ENCODE measurements at places on chromosomes 12 and 14.
A peak's percentile ranks its signal among the peaks of the same experiment; 100 is the strongest.

DNA sequence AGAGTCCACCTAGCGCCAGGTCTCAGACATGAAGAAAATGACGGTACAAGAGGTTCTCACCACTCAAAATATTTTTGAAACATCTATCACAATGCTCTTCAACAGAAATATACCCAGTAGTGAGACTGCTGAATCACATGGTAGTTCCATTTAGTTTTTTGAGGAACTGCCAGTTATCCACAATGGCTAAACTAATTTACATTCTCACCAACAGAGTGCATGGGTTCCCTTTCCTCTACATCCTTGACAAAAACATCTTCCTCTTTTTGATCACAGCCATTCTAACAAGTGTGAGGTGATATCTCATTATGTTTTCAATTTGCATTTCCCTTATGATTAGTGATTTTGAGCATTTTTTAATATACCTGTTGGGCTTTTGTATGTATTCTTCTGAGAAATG is 5.7 kb upstream of the GPR65 start:
- no peak for DNase-seq

GRCh38 chr12:14307004-14307403 is 58.5 kb upstream of the ATF7IP start:
- no peak for DNase-seq

DNA sequence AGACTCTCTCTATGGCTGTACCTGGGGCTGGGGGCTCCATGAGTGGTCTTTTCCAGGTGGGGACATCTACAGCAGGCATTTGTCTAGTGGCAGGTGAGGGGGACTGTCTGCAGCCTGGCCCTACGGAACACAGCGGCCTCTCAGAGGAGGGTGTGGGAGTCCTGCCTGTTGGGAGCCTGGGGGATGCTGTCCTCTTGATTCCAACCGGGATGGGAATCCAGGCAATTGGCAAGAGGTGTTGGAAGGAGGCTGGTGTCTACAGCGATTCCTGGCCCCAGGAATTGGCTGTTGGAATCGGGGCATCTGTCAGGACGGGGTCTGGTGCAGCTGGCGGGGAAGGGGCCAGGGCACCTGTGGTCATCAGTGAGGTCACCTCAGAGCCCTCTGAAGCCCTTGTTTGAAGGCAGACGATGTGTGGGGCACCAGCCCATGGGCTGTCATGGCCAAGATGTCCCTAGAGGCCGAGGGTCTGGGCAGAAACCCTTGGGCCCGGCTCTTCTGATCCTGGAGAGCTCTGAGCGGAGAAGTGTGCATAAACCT is 386.3 kb downstream of the TMEM121 start:
- no peak for DNase-seq

DNA sequence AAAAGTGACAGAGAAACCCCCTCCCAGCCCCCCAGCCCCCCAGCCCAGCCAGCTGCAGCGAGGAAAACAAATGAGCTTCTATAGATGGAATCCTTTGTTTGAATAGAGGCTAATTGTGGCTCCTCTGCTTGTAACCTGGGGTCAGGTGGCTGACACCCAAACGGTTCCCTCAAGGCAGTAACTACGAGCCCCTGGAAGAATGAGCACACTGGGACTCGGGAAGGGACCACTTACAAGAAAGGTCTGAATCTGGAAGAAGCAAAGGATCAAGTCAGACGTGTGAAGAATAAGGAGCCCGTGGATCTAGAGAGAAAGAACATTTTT is 108.7 kb upstream of the FUT8 start:
- DNase-seq: no peak

GRCh38 chr14:101501858-101502615 is 59.3 kb upstream of the DIO3 start:
- DNase-seq: no peak

GRCh38 chr12:39581592-39581991 is 38.0 kb downstream of the ABCD2 start:
- no peak for DNase-seq

DNA sequence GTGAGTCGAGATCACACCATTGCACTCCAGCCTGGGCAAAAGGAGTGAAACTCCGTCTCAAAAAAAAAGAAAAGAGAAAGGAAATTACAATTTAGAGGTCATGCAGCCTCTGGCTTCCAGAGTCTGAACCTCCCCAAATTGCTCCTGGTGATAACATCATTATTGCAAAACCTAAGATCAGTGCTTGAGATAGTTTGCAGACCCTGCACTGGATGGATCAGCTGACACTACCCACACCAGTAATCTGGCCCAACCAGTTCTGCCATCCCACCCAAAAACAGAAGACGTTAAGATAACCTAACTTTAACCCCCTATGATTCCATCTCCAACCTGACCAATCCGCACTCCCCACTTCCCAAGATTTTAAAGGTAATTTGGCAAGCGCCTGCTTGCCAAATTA is 353.7 kb upstream of the DIO2 start:
- no peak for DNase-seq

DNA sequence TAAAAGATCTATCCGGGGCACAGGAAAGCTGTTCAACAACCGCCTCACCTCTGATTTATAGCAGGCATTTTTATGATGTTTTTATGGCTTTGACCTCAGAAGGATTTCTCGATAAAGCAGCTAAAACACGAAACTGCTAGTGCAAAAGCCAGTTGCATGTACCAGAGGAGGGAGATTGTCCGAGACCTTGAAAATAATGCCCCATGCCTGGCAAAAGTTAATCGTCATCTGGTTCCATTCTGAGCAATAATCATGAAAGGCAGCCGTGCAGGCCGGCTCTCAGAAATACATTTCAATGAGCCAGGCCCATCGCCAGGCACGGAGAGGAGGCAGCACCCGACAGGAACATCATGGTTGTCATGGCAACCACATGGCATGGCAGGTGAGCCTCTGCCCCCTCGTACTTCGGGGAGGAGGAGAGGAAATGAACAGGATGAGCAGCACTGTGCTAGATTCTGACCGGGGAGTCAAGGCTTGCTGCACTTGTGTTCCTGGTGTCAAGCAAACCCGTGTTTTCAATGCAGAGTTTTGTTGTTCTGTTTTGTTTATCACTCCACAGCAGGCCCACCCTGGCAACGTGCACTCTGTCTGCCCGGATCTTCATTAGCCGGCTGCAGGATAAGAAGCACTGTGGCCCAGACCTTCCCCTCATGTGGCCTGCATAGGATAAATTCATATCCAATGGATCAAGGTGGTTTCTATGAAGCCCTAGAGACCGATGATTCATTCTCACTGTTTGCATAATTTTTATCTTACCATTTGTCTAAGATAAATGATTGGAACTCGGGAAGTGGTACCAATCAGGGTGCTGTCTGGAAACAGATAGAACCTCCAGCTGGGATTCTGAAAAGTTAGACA is 160.2 kb downstream of the RIMBP2 start:
- DNase-seq: peak; percentile 54

DNA sequence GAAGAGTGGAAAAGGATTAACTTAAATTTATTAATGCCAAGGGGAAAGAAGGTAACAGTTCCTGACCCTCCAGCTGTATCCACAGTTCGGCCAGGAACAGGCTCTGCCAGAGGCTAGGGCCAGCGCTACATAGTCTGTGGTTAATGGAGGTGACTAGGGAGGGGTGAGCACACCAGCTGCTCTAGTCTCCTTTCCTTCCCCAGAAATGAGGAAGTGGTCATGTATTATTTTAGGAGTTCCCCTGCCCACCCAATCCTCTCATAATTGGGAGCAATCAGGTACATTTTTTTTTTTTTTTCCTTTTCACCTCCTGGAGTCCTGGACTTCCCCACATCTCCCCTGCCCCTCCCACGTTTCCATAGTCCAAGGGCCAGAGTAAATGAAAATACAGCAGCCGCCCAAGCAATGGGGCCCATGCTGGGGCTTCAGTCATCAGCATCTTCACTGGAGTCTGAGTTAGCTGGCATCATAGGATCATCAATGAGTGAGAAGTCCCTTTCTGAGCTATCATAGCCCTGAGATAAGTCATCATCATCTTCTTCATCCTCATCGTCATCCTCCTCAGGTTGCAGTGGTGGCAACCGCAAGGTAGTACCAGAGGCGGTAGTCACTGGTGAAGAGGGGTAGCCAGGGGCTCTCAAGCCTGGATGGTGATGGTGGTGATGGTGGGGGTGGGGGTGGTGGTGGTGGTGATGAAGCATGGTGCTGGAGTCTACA is 1.5 kb upstream of the SUPT16H start:
- DNase-seq: no peak

GRCh38 chr14:34718750-34719304 is 4.4 kb upstream of the CFL2 start:
- DNase-seq: no peak

DNA sequence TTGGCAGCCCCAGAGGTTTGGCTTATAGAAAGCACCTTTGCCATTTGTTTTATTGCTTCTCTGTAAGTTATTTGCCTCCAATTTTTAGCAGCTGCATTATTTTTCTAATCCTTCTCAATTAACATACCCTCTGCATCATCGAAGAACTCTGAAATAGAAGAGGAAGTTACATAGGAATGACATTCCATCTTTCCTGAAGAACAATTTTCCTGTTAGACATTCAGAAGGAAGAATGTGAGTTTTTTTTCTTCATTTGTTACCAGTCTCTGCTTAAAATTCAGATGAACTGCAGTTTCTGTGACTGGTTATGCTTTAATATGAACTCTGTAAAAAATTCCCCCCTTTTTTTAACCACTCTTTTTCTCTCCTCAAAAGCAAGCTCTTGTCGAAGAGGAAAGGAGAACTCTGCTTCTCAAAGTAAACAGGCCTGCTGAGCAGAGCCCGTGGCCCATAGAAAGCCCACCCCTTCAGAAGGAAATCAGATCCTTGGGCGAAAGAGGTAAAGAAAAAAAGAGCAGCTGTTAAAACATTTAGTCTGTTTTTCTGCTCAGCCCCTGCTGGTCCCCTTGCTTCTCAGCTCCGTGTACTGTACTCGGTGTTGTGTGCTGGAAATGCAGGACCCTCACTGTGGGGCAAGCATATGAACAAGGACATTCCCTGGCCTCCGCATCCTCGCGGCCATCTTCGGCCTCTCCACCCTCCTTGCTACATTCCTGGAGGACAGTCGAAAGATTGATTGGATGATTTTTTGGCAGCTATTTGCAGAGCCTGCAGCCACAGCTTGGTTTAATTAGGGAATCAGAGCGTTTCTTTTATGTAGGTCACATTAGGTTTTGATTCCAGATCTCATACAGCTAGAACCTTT is 164.4 kb upstream of the LRIG3 start:
- DNase-seq: no peak

DNA sequence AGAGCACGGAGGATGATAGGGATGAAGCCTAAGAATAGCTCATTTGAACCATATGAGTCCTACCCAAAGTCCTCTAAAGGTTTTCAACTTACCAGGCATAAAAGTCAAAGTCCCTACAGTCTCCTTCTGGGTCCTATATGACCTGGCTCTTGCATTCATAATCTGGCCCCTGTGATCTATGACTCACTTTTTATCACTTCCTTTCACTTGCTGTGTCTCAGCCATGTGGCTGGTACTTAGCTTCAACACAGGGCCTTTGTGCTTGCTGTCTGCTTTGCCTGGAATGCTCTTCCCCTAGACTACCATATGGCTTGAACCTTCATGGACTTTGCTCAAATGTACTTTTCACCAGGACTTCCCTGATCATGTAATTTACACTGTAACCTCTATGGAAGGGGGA is 137.6 kb upstream of the TMTC1 start:
- no peak for DNase-seq

DNA sequence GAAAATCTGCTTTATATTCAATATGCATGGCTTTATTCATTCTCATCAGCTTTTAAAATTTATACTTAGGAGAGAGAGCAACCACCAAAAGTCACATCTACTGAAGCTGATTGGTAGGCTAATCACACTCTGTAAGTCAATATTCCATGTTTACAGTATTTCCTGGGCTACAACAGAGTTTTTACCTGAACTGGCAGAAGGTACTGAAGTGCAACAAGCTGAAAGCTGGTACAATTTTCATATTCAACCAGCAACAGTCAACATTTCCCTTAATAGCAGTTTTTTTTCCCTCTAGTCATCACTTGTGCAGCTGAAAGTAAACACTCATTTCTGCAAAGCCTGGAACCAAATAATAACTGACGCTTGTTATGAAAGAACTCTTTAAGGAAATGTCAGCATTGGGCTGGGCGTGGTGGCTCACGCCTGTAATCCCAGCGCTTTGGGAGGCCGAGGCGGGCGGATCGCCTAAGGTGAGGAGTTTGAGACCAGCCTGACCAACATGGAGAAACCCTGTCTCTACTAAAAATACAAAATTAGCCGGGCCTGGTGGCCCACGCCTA is 12.9 kb downstream of the BRAP start:
- no peak for DNase-seq

DNA sequence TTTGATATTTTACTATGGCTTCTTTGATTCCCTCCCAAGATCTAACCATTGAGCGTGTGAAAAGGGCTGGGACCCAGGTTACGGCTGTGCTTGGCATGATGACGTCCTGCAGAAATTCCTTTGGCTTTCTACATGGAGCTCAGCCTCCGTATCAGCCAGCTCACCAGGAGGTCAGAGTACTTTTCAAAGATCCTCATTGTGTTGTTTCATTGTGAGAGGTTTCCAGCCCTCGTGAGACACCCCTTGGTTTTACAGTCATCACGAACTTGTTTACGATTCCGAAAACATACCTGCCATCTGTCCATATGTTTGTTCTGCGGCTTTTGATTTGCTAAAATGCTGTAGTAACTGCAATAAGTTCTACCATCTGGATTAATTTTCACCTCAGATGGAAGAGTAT is 453.1 kb downstream of the TMEM121 start:
- no peak for DNase-seq

DNA sequence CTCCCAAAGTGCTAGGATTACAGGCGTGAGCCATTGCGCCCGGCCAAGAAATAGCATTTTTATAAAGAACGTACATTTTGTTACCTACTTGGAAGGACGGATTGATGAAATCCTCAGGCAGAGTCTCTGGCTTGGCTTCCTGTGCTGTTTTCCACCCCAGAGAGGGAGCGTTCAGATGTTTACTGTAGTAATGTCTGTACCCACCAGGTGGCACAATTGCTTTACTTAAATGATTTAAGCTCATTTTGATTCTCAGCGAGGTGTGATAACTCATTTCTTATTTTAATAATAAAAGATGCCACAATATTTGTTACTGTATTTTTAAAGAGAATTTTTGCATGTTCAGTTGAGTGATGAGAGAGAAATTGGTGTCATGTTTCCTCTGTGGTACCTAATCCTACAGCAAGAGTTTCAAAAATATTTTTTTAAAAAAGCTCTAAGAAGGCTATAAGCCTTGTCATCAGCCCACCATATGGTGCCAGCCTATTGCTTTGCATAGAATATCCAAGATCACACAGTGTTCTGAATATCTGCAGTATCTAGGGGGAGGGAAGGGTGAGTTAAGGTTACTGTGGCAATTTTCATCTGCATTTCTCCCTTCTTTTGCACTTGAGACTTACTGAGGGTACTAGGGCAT is 82.6 kb upstream of the TRAF3 start:
- peak; percentile 91 for DNase-seq

GRCh38 chr14:30854492-30854891 is 19.9 kb upstream of the COCH start:
- no peak for DNase-seq

DNA sequence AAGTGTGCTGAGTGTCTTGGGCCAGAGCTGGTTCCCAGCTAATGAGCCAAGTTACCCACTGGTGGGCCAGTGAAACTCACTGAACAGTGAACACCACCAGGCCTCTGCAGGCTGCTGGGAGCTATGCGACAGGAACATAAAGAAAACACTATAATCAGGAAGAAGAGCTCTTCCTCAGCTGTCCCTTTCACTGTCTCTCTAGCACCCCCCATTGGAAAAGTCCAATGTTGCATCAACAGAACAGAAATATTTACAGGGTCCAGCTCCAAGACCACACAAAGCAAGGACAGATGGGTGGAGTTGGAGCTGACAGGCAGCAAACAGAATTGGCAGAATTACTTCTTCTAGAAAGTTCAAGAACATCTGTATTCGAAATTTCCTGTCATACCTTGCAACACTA is 903.6 kb upstream of the TMEM132C start:
- DNase-seq: peak; percentile 19

Data from NCI-H524 (cell line).